Pancreas (tissue), 10 donors: ENCODE measurements at places on chromosomes 1 and 21. TPM values are rescaled to one million over a fixed set of nuclear protein-coding genes. Genes with fewer than 3 reads are reported as not detected.
A peak's percentile ranks its signal among the peaks of the same experiment; 100 is the strongest.

ZNF648 gene
- not detected for total RNA-seq

ITLN2 gene
- not detected for total RNA-seq

FLG gene
- total RNA-seq = not detected

RGS13 gene
- total RNA-seq = not detected

C1orf74 gene
- 0.84 TPM for total RNA-seq

SH2D2A gene
- total RNA-seq = 0.19 TPM

DNA sequence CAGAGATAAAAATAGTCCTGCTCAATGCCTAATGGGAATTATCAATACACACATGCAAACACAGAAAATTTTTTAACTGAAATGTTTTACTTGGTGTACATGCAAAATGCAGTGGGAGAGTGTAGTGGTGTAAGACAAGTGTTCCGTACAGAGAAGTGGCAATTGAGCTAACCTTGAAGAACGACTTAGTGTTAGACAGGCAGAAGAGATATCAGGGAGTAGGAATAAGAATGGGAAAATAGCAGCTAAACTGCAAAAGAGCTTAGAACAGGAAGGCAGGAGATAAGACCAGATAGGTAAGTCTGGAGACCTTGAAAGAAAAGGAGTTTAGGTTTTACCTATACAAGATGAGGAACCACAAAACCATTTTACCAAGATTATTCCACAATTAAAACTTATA, 9.0 kb downstream of the USP24 start:
- H3K4me3 ChIP-seq = no peak overlapping the region
- peaks cover 11% of the 10 kb centered on the region for H3K4me1 ChIP-seq
- no peaks in the 10 kb centered on the region for H3K36me3 ChIP-seq
- no peak overlapping the region for H3K27ac ChIP-seq

DNA sequence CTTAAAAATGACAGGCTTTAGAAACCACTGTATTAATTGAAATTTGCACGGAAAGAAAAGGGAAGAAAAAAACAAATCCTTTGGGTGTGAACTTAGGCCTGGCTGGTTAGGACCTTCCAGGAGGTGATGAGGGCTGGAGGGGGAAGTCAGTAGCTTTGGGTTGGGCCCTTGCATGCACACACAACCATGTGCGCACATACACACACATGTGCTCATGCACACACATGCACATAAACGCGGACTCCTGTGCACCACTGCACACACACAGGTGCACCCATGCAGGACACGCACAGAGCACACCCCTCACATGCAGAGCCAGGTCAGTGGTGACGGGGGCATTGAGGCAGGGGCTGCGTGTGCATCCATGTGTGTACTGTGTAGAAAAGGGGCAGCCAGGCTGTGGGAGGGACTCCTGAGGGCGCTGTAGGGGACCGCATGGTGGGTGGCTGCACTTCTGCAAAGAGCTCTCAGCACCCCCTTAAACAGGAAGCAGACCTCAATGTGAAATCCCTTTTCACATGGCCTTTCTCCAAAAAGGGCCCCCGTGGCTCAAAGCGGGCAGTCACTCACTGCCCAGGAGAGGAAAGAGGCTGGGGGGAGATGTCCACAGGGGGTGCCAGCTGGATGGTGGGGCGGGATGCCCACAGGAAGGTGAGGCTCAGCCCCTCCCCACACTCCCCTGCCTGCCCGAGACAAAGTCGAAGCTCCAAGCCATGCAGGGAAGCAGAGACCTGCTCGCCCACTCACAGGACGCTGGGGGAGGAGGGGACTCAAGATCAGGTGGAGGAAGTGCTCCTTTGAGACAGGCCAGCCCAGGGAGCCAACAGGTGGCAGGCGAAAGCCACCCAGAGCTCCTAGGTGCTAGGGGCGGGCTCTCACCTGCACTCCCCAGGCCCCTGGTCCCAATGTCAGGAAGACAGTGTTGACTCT, 95.2 kb downstream of the ITPKB start:
- H3K36me3 ChIP-seq = no peaks in the 10 kb centered on the region
- DNase-seq = no peak
- H3K4me3 ChIP-seq = no peak overlapping the region
- H3K27ac ChIP-seq = no peak overlapping the region

DNA sequence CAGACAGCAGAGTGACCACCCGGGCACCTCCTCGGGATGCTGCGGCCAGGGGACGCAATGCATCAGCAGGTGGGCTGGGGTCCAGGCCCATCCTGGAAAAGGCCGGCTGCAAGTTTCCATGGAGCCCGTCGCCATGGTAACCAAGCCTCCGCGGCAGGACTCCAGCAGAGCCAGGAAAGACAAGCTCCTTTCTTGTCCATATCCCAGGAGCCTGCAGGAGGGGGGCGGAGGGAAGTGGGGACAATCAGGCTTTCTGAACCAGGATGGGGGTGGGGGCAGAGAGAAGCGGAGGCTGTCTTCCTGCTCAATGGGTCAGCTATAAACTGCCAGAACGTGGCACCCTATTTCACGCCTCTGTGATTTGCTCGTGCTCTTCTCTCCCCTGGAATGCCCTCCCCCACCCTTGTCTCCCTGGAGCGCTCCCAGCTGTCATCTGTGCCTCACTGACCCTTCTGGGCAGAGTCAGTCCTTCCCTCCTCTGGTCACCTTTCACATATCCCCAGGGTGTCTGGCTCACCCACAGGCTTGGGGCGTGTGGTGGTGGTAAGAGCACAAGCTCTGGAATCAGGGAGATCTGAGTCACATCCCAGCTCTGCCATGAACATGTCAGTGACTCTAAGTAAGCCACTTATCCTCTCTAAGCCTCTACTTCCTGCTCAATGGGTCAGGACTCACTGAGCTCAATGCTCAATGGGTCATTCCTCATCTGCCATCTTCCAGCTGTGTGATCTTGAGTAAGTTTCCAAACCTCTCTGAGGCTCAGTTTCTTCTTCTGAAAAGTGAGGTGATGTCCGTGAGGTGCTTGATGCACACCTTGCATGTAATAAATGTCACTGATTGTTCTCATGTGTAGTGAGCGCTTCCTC, 58.9 kb upstream of the LAPTM5 start:
- H3K27ac ChIP-seq = no peak overlapping the region
- no peaks in the 10 kb centered on the region for H3K4me1 ChIP-seq
- no peaks in the 10 kb centered on the region for H3K27me3 ChIP-seq
- H3K36me3 ChIP-seq = no peaks in the 10 kb centered on the region
- no peak overlapping the region for H3K4me3 ChIP-seq
- no peak for DNase-seq

GRCh38 chr1:32920833-32921232, 19.6 kb upstream of the TMEM54 start:
- no peaks in the 10 kb centered on the region for H3K27me3 ChIP-seq
- no peak for DNase-seq
- no peaks in the 10 kb centered on the region for H3K4me1 ChIP-seq
- H3K36me3 ChIP-seq = no peaks in the 10 kb centered on the region

DNA sequence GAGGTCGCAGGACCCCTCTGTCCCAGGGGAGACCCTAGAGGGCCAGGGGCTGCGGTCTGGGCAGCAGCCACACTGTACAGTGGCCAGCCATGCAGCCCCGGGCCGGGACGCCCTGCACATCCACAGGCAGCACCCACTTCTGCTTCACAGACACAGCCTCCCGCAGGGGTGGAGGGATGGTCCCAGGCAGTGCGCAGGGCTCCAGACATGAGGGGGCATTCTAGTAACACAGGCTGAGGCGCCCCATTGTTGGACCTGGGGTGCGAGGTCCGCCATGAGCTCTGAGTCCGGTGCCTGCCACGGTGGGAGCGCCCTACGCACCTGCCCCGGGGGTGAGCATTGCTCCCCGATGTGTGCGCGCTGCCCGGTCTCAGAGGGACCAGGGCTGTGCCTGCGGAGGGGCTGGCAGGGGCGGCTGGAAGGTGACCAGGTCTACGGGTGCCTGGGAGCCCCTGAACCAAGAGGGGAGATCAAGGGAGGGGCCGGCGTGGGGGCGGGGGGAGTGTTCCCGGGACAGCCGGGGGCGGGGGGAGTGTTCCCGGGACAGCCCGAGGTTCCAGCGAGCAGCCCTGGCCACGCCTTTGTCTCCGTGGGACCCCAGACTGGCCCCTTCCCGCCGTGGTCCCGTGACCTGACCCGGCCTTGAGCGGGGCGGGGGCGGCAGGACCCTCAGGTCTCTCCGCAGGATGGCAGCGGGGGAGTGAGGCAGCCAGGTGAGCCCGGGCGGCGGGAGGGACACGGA, 4.5 kb downstream of the MMEL1 start:
- no peaks in the 10 kb centered on the region for H3K36me3 ChIP-seq
- H3K27me3 ChIP-seq = no peaks in the 10 kb centered on the region
- H3K27ac ChIP-seq = no peak overlapping the region
- no peaks in the 10 kb centered on the region for H3K4me1 ChIP-seq

GRCh38 chr1:77076759-77077158, 142.5 kb downstream of the PIGK start:
- H3K36me3 ChIP-seq = no peaks in the 10 kb centered on the region
- no peak overlapping the region for H3K4me3 ChIP-seq
- no peak overlapping the region for H3K27ac ChIP-seq
- DNase-seq = no peak
- no peaks in the 10 kb centered on the region for H3K27me3 ChIP-seq

DNA sequence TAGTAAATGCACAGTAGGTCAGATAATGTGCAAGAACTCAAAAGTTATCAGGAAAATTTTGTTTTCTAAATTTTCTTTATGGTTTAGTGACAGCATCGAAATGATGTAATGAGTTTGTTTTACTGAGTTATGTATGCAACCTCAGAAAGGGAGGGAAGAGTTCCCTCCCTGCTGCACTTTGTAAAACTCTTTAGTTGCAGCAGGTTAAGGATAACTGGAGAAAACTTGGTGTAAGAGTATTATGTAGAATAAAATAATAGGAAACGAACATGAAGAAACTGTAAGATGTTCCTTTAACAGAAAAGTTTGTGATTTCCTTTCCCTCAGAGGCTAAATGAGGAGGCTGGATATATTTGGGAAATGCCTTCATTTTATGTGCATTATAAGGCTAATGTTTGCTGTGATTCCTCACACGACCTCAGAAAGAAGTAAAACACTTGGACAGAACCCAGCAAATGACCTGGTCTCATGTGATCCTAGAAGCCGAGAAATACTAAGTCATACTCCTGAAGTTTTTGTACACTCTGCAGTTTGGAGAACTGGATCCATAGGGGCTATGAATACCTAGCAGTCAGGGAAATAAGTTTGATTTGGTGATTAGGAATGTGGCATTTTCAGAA, 35.4 kb downstream of the ADGRL2 start:
- no peaks in the 10 kb centered on the region for H3K36me3 ChIP-seq
- peaks cover 6% of the 10 kb centered on the region for H3K4me1 ChIP-seq
- no peak overlapping the region for H3K27ac ChIP-seq
- H3K4me3 ChIP-seq = no peak overlapping the region
- no peaks in the 10 kb centered on the region for H3K27me3 ChIP-seq

GRCh38 chr1:224759681-224760091, 143.6 kb downstream of the CNIH3 start:
- H3K4me1 ChIP-seq = no peaks in the 10 kb centered on the region
- no peaks in the 10 kb centered on the region for H3K36me3 ChIP-seq
- H3K27ac ChIP-seq = no peak overlapping the region
- H3K27me3 ChIP-seq = no peaks in the 10 kb centered on the region

- no peaks in the 10 kb centered on the region for H3K27me3 ChIP-seq
- DNase-seq = no peak
- peak overlapping the region; percentile 84 for H3K27ac ChIP-seq
- H3K36me3 ChIP-seq = no peaks in the 10 kb centered on the region
- H3K4me3 ChIP-seq = no peak overlapping the region
- H3K4me1 ChIP-seq = peaks cover 55% of the 10 kb centered on the region
Measured at GRCh38 chr1:160539990-160540858, 17.2 kb upstream of the SLAMF6 start.

- no peaks in the 10 kb centered on the region for H3K27me3 ChIP-seq
- H3K27ac ChIP-seq = no peak overlapping the region
- no peak for DNase-seq
- no peaks in the 10 kb centered on the region for H3K36me3 ChIP-seq
- H3K4me3 ChIP-seq = no peak overlapping the region
Measured at GRCh38 chr1:92864131-92864530, 32.3 kb downstream of the RPL5 start.

DNA sequence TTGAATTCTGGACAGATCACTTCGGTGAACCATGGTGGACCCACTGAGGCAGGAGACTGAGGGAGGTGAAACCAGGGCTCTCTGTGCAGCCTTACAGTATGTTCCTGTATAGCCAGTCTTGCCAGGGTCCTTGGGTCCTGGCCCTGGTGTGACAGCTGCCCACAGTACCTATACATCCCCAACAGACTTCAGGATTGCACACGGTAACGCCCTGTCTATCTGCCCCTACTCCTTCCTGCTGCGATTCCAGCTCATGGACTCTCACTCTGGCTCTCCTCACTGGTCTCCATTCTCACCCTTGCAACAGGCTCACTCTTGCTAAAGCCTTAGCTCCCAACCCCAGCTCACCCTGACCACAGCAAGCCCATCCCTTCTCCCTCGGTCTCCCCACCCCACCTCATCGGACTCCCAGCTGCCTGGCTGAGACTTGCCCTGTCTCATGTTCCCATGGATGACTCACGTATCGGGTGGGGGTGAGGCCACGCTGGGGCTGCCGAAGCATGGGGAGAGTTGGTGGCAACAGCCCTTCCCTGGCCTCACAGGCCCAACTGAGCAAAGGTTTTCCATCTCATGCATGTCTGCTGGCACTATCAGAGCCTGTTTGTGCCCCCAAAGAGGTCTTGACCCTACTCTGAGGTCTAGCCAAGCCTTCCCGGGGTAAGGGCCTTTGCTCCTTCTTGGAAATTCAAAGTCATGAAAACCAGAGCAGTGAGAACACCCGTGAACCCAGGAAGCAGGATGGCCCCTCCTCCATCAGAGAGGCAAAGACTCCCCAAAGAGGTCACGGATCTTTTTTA, 7.1 kb downstream of the PHLDA3 start:
- H3K4me1 ChIP-seq = no peaks in the 10 kb centered on the region
- DNase-seq = peak; percentile 47
- peak overlapping the region; percentile 5 for H3K27ac ChIP-seq
- H3K27me3 ChIP-seq = no peaks in the 10 kb centered on the region

GRCh38 chr1:107894605-107895004, 70.4 kb downstream of the VAV3 start:
- H3K36me3 ChIP-seq = no peaks in the 10 kb centered on the region
- H3K4me3 ChIP-seq = no peak overlapping the region
- no peaks in the 10 kb centered on the region for H3K4me1 ChIP-seq
- no peaks in the 10 kb centered on the region for H3K27me3 ChIP-seq

DNA sequence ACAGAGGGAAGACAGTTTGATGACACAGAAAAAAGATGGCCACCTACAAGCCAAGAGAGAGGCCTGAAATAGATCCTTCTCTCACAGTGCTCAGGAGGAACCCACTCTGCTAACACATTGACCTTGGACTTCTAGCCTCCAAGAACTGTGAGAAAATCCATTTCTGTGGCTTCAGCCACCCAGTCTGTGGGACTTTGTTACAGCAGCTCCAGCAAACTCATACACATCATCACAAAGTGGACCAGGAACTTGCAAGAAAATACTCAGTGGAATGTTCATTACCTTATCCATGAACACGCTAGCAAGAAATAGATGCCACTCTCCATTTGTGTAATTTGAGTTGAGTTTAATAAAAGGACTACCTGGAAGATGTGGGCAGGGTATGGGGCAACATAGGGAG, 38.1 kb upstream of the VWA5B1 start:
- H3K4me1 ChIP-seq = no peaks in the 10 kb centered on the region
- no peak for DNase-seq
- H3K27me3 ChIP-seq = no peaks in the 10 kb centered on the region
- H3K36me3 ChIP-seq = no peaks in the 10 kb centered on the region
- no peak overlapping the region for H3K27ac ChIP-seq
- no peak overlapping the region for H3K4me3 ChIP-seq

- no peaks in the 10 kb centered on the region for H3K27me3 ChIP-seq
- DNase-seq = no peak
- no peaks in the 10 kb centered on the region for H3K36me3 ChIP-seq
- H3K27ac ChIP-seq = no peak overlapping the region
- H3K4me3 ChIP-seq = no peak overlapping the region
Measured at GRCh38 chr1:5390504-5390903, 601.7 kb downstream of the NPHP4 start.
